Tibial nerve (tissue), 4 donors: ENCODE measurements at places on chromosomes 12 and 14. TPM values are rescaled to one million over a fixed set of nuclear protein-coding genes. Genes with fewer than 3 reads are reported as not detected.
A peak's percentile ranks its signal among the peaks of the same experiment; 100 is the strongest.

VASH1 gene
- 18.0 TPM for total RNA-seq

DNA sequence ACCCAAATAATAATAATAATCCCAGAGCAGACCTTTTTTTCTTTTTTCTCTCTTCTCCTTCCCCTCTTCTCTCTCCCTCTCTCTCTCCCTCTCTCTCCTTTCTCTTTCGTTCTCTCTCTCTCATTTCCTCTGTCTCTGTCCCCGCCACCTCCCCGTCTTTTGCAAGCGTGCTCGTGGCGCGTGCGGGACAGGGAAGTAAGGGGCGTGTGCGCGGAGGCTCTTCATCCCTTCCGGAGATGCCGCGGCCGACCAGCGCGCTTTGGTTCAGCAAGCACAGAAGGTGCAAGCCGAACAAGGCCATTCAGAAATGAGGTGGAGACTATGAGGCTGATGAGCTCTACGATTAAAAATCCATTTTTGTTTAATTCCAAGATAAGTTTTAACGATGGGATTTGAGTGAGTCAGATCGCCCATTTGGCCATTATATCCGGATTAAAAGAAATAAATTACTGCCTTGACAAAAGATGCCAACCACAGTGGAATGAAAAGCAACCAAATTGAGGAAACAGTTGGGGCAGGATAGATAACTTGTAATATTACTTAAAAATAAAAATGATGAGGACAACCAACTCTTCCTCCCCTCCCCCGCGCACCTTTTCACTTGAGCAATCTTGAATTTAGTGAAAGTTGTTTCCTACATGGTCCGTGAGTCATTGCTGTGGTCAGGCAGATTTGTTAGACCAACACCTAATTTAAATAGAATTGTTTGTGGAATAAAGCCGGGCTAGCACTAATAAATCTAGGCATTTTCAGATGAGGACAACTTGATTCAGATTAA lies 1.2 kb upstream of the AMIGO2 start:
- DNase-seq = peak; percentile 41

DNA sequence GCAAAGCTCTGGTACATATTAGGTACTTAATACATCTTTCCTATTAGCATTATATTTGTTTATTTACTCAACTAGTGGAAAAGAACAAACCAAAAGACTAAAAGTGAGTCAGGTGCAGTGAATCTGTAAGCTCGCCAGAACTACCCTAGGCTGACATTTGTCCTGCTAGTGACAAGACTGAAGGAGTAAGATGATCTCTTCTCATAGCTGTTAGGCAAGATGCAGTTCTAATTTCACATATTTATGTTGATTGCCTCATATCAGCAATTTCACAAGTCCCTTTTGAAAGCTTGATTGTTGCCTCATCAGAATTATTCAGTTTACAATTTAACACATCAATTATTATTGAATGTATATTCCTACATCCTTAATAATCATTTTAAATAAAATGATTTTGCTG lies 293.0 kb upstream of the NAV3 start:
- no peak for DNase-seq

DNA sequence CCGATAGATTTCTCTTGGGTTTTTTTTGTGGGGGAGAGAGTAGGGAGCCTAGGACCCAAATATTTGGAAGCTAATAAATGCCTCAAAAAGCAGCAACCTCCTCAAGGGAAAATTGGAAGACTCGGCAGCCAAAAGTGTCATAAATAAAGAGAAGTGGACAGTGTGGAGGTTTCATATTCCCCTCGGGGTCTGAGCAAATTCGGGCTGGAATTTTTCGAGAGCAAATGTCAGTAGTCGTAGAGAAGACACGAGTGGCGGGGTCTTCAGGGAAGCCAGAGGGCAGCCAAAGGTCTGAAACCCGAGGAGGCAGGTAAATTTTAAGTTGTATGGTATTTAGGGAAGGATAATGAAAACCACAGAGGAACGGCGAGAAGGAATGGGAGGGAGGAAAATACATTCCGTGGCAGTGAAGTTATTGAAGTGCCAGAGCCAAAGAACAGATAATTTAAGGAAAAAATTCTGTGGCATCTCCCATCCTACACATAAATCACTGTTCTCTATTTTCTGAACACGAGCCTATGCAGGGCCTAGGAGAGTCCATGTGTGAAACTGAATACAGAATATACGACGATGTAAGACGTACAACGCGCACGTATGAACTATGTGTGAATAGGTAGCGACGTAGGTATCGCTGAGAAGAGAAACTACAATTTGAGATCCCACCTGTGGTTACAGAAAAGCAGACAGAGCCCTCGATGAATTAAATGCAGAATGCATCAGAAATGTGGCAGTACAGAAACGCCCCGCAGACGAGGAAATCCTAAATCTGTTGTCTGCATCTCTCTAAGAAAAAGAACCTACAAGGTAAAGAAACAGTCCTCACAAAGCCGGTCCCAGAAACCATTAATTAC lies 12.9 kb downstream of the BCL11B start:
- no peak for DNase-seq

- DNase-seq = no peak
Observed at GRCh38 chr12:94286583-94287244, 138.3 kb downstream of the PLXNC1 start.

- DNase-seq = peak; percentile 15
Observed at GRCh38 chr12:7017870-7018349, 366 bp downstream of the LPCAT3 start.

PZP gene
- total RNA-seq = not detected
